ENCODE measurements at places on chromosomes 13 and 19. TPM values are rescaled to one million over a fixed set of nuclear protein-coding genes. Genes with fewer than 3 reads are reported as not detected.

TDRD12 gene
- total RNA-seq = 0.20 TPM

KLK5 gene
- not detected for total RNA-seq

UNC13A gene
- 1.5 TPM for total RNA-seq

FCGBP gene
- total RNA-seq = 1.1 TPM

ZNF583 gene
- total RNA-seq = 2.5 TPM

ZNF708 gene
- total RNA-seq = 0.94 TPM

MAP4K1 gene
- 0.73 TPM for total RNA-seq

RFXAP gene
- total RNA-seq = 0.47 TPM

HSD17B14 gene
- 14.8 TPM for total RNA-seq

C19orf85 gene
- total RNA-seq = not detected

ZNF799 gene
- 1.5 TPM for total RNA-seq

CDX2 gene
- 0.56 TPM for total RNA-seq

MIA gene
- not detected for total RNA-seq

ECSIT gene
- total RNA-seq = 34.7 TPM

SYNE4 gene
- total RNA-seq = 0.24 TPM

URAD gene
- not detected for total RNA-seq

FPR1 gene
- 0.08 TPM for total RNA-seq

FXYD1 gene
- not detected for total RNA-seq

GNG8 gene
- not detected for total RNA-seq

TNFRSF19 gene
- 2.4 TPM for total RNA-seq

CXCL17 gene
- total RNA-seq = not detected

LHB gene
- not detected for total RNA-seq

SULT2A1 gene
- total RNA-seq = not detected

RASGRP4 gene
- not detected for total RNA-seq

Measured in A549 treated with ZK216348 at 1 μM for 4 hours (cell line).